Fibroblast of skin of right biceps (primary cell): ENCODE measurements at places on chromosomes 6 and 20.

DNA sequence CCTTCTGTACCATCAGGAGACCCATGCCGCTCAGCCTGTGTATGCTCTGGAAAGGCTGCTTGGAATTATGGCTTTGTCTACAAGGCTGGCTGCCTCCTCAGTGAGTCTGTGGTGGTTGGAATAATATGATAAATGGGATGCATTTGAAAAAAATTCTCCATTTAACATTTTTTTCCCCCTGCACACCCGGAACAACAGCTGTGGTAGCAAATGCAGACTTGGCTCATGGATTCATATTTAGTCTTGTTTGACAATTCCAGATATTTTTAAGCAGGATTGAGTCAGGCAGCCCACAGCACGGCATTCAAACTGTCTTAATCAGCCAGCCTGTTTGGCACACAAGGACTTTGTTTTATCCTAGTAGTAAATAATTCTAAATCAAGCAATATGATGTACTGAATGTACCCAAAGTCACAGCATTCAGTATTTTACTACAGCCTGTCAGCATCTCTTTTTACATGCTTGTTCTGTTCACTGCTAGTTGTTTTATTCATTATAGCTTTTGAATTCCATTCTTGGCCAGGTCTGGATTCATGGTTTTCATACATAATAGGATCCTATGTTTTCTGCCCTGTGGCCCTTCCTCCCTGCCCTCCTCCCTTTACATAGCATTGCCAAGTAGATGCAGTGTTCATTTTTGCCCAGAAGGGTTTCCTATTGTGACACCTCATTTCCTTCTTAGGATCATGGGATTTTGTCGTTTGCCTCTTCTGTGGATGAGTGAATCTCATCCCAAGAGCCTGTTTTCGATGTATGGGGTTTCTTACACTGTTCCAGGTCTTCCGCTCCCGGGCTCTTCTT lies 68.1 kb downstream of the LRRC1 start:
- peak; percentile 75 for DNase-seq

DNA sequence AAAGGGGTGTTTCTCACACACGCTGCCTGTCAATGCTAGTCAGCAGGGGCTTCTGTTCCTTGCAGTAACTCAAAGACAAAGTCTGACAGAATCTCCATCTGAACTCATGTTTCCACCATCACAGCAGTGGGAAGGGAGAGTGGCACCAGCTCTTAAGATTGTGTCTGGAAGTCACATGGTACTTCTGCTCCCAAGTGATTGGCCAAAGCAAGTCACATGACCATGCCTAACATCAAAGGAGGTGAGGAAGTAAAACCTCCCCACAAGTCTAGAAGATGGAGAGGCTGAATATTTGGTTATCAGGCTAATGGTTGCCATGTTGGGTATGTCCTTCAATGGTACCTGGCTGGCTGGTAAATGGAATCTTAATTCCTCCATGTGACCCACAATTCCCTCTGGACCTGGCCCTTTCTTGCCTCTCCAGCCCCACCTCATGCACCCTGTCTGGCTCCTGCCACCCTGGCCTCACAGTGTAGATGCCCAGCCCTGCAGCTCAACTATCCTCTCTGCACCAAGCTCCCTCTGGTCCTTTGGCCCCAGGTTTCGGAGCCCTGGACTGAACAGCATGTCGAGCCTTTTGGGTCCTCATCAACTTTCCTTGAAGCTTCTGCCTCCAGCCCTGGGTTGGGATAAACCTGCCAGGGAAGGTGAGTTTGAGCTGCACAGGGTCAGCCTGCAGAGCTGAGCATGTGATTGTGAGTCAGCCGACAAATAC lies 51.0 kb upstream of the PMEPA1 start:
- DNase-seq, result no peak

GRCh38 chr20:17968366-17969277 lies at the start of the genes MGME1 and SNX5:
MGME1 (plus strand) TSS chr20:17969018; CDS start chr20:17969860, 842 bp downstream.
SNX5 (minus strand) TSS chr20:17968794; CDS start chr20:17968425, 369 bp downstream.
- peak; percentile 100 for DNase-seq

GRCh38 chr20:41214202-41214601 lies 76.9 kb downstream of the PLCG1 start:
- no peak for DNase-seq
